ENCODE measurements at places on chromosomes 1 and 21.

GRCh38 chr21:32599526-32599925 lies 12.7 kb downstream of the CFAP298 start:
- no peak for DNase-seq

GRCh38 chr21:22278366-22278765 lies 1280.2 kb downstream of the NCAM2 start:
- no peak for DNase-seq

GRCh38 chr1:174789399-174789798 lies 210.3 kb upstream of the CACYBP start:
- peak; percentile 58 for DNase-seq

- DNase-seq = no peak
These were observed 4.1 kb downstream of the AHDC1 start for GRCh38 chr1:27599605-27600497.

DNA sequence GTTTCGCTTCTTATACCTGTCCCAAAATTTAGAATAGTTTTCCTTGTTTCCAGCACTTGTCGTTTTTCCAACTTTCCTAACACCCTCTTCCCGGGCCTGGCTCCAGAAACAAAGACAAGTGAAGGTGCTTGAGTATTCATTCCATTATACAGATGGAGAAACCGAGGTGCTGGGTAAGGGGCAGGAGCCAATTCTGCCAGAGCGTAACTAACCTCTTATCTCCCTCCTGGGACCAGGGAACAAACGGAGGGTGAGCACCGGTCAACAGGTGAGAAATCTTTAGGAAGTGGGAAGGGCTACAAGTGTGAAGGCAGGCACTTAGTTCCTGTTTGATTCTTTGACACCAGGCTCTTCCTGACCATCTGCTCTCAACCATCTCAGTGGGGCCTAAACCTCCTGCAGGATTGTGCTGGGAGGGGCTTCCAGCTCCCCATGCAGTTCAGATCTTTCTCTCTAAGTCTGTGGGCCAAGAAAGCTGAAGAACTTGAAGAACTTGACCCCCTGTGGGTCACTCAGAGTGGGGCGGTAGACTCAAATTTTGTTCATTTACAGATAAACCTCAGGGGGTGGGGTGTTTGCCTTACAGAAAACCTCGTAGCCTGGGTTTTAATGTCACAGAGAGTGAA lies 8.7 kb downstream of the PLXNA2 start:
- DNase-seq = no peak

GRCh38 chr1:93614986-93615581 lies 66.6 kb downstream of the BCAR3 start:
- no peak for DNase-seq

GRCh38 chr21:46124083-46124925 lies 26.4 kb downstream of the COL6A2 start:
- DNase-seq = no peak

GRCh38 chr1:20616847-20617487 lies 16.3 kb upstream of the PINK1 start:
- DNase-seq = no peak

- DNase-seq = peak; percentile 65
These were observed 41.6 kb downstream of the LAMC2 start for GRCh38 chr1:183227422-183228346.

GRCh38 chr1:77016386-77016985 lies 149.2 kb downstream of the ST6GALNAC5 start:
- DNase-seq = no peak
